ENCODE measurements at places on chromosomes 1 and 21. TPM values are rescaled to one million over a fixed set of nuclear protein-coding genes. Genes with fewer than 3 reads are reported as not detected.

DNA sequence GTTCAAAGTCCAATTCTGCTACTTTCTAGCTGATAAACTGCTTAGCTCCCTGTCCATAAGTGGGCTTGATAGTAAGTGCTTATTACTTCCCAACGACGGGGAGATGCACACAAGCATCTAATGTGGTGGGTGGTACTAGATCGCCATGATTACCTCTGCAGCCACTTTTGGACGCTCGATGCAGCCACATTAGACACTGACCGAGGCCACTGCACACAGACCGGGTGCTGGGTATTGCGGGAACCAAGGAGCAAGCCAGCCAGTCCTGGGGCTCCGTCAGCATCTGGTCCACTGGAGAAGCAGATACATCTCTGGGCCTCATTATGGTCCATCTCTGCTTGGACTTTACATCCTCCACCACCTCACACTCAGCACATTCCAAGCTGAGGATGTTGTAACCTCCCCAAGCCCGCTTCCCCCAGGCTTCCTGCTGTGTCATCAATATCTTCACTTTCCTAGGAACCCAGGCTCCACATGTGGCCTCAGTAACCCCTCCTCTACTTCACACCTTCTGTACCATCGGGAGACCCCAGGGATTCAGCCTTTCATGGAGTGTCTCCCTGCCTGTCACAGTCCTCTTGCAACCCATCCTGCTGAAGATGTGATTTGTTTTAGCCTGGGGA is 48.2 kb downstream of the RHOU start:
- no peaks in the 10 kb centered on the region for H3K27me3 ChIP-seq
- no peak overlapping the region for H3K4me3 ChIP-seq
- peak; percentile 92 for DNase-seq
- H3K4me1 ChIP-seq = peaks cover 33% of the 10 kb centered on the region
- peak overlapping the region; percentile 91 for H3K27ac ChIP-seq

GRCh38 chr1:229582011-229582694 is 23.6 kb upstream of the ABCB10 start:
- no peaks in the 10 kb centered on the region for H3K36me3 ChIP-seq
- no peak overlapping the region for H3K4me3 ChIP-seq
- no peak for DNase-seq
- H3K27ac ChIP-seq = no peak overlapping the region
- no peaks in the 10 kb centered on the region for H3K27me3 ChIP-seq

GRCh38 chr1:29756085-29756484 is 519.8 kb downstream of the PTPRU start:
- no peak overlapping the region for H3K27ac ChIP-seq
- H3K27me3 ChIP-seq = no peaks in the 10 kb centered on the region
- peaks cover 45% of the 10 kb centered on the region for H3K4me1 ChIP-seq

GRCh38 chr1:57131257-57131656 is 165.4 kb upstream of the C8B start:
- no peak for DNase-seq
- H3K27ac ChIP-seq = no peak overlapping the region
- no peaks in the 10 kb centered on the region for H3K4me1 ChIP-seq
- peaks cover 7% of the 10 kb centered on the region for H3K36me3 ChIP-seq

DNA sequence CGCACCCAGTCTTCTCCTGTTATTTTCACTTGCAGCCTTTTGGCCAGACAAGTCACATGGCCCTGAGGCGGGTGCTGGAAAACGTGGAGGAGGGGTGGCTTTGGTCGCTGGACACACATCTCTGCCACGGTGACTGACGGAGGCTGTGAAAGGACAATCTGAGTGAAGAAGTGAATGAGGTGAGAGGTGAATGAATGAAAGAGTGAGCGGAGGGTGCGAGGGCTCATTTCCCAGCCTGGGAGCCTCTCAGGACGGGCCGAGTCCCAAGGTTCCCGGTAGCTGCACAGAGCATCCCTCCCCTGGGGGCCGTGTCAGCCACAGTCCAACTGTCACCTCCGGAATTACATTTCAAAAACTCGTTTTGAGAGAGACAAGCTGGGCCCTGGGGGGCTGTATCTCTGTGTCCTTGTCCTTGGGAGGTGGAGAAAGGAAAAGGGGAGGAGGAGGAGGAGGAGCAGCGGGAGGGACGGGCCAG is 89.6 kb downstream of the UBIAD1 start:
- H3K27me3 ChIP-seq = peaks cover 4% of the 10 kb centered on the region
- no peak overlapping the region for H3K4me3 ChIP-seq
- peaks cover 10% of the 10 kb centered on the region for H3K4me1 ChIP-seq
- DNase-seq = no peak
- H3K27ac ChIP-seq = no peak overlapping the region

DNA sequence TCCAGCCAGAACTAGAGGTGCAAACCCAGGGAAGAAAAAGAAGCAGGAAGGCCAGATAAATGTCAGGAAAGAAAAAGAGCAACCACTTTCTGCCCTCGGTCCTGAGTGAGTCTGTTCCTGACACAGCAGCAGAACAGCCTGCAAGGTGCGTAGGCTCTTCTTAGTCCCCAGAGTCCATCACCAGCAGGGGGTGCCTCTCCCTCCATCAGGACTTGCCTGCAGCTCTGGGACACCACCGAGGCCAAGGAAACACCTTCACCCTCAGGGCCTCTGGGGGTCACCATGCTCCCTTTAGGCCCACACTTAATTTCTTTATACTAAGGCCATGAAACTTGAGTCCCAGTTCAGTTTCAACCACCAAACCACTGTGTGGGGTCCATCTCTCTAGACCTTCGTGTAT is 43.7 kb upstream of the NFASC start:
- no peak for DNase-seq
- H3K36me3 ChIP-seq = no peaks in the 10 kb centered on the region
- no peak overlapping the region for H3K4me3 ChIP-seq

DNA sequence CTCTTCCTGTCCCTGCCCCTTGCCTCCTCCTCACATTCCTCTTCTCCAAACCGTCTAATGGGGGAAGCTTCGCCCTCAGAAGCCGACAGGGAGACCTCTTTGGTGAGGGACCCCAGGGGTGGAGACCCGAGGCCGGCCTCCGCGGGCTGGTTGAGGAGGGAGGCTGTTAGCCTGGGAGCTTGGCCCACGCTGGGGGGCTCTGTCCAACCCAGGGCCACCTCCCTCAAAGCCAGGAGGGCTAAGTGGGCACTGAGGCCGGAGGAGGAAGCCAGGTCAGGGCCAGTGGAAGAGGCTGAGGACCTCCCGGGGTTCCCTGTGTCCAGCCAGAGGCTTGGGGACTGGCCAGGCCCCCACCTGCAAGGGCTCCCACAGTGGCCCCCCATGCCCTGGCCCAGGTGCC is 5.3 kb downstream of the GABRD start:
- DNase-seq = no peak
- no peaks in the 10 kb centered on the region for H3K36me3 ChIP-seq
- peaks cover 25% of the 10 kb centered on the region for H3K27me3 ChIP-seq
- H3K27ac ChIP-seq = no peak overlapping the region

DNA sequence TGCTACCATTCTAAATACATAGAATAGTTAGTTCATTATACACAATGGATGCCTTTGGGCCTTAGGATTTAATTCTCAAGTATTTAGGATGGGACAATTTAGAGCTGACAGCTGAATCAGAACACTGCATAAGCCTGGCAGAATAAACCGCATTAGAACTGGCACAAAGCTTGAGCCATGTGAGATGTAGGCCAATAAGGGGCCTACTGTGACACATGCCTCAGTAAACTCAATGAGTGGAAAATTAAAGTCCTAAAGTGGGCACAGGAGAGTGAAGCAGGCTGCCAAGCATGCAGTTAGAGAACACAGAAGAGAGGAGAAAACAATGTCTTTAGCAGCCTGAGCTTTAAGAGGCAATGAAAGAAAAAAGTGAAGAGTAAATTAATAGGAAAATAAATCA is 24.3 kb downstream of the SCYL3 start:
- H3K36me3 ChIP-seq = peaks cover 80% of the 10 kb centered on the region
- no peaks in the 10 kb centered on the region for H3K27me3 ChIP-seq
- no peak overlapping the region for H3K4me3 ChIP-seq
- no peak for DNase-seq

- DNase-seq = peak; percentile 39
- peak overlapping the region; percentile 66 for H3K27ac ChIP-seq
- peaks cover 12% of the 10 kb centered on the region for H3K4me1 ChIP-seq
- H3K4me3 ChIP-seq = peak overlapping the region; percentile 36
- H3K27me3 ChIP-seq = no peaks in the 10 kb centered on the region
Measured at GRCh38 chr1:111618961-111619634, 491 bp upstream of the RAP1A start.

DNA sequence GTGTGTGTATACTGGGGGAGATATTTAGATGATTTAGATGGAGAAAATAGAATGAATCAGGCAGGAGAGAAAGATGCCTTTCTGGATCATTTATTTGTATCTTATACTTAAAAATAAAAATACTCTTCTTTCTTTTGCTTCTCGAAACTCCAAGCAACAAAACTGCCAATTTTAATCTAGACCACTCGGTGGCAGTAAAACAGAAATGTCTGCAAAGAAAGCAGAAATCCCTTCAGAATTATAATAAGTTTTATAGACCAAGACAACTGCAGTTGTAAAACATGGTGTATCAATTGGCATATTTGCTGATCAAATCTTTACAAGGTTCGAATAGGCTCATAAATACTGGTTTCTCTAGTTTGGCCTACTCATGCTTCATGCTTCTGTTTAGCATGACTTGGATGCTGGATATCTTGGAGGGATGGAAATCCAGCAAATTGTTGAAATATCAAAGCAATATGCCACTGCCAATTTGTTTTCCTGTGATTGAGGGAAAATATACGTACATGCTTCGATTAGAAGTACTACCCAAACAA is 15.1 kb upstream of the C1orf87 start:
- no peak overlapping the region for H3K27ac ChIP-seq
- no peak for DNase-seq
- H3K27me3 ChIP-seq = no peaks in the 10 kb centered on the region
- H3K4me3 ChIP-seq = no peak overlapping the region
- H3K36me3 ChIP-seq = no peaks in the 10 kb centered on the region
- H3K4me1 ChIP-seq = no peaks in the 10 kb centered on the region

GRCh38 chr1:100736324-100736723 is 16.8 kb downstream of the VCAM1 start:
- H3K27me3 ChIP-seq = no peaks in the 10 kb centered on the region
- H3K36me3 ChIP-seq = peaks cover 3% of the 10 kb centered on the region
- no peak overlapping the region for H3K27ac ChIP-seq
- H3K4me3 ChIP-seq = no peak overlapping the region

- no peaks in the 10 kb centered on the region for H3K36me3 ChIP-seq
- H3K27ac ChIP-seq = peak overlapping the region; percentile 10
- DNase-seq = peak; percentile 86
- peaks cover 36% of the 10 kb centered on the region for H3K4me1 ChIP-seq
- H3K4me3 ChIP-seq = no peak overlapping the region
Measured at GRCh38 chr1:181126871-181127587, 38.5 kb downstream of the IER5 start.

- H3K27ac ChIP-seq = no peak overlapping the region
- H3K4me3 ChIP-seq = no peak overlapping the region
- no peaks in the 10 kb centered on the region for H3K27me3 ChIP-seq
- DNase-seq = no peak
Measured at GRCh38 chr1:195754303-195754702, 853.9 kb downstream of the KCNT2 start.

DNA sequence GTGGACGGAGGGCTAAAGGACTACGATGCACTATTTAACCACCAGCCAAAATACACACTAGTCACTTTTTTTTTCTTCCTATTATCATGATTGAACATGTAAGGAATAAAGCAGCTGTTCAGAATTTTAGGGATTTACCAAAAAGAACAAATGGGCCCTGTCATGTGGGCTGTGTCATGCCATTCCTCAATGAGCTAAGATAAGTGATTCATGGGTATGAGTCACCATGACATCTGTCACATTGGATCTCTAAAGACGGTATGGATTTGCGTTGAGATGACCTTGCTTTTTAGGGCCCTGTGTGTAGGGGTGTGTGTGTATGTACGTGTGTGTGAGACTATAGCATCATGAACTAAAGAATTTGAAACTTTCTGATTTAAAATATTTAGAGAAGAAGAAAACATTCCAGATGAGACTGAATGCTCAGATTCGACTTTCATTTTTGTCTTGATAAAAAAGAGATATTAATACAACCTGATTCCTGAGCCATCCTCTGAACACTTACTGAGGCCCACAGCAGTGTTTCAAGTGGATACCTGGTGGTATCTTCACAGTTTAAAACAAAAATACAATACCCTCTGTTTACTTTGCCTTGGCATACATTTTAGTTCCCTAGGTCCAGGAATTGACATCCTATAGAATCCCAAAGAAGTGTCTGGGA is 246.1 kb upstream of the DUSP10 start:
- H3K4me1 ChIP-seq = no peaks in the 10 kb centered on the region
- no peak overlapping the region for H3K4me3 ChIP-seq

- H3K4me3 ChIP-seq = peak overlapping the region; percentile 60
- no peaks in the 10 kb centered on the region for H3K27me3 ChIP-seq
- H3K4me1 ChIP-seq = peaks cover 49% of the 10 kb centered on the region
- H3K27ac ChIP-seq = peak overlapping the region; percentile 82
- no peak for DNase-seq
- H3K36me3 ChIP-seq = peaks cover 3% of the 10 kb centered on the region
Measured at GRCh38 chr1:153536671-153537375, 1.0 kb upstream of the S100A6 start.

DNA sequence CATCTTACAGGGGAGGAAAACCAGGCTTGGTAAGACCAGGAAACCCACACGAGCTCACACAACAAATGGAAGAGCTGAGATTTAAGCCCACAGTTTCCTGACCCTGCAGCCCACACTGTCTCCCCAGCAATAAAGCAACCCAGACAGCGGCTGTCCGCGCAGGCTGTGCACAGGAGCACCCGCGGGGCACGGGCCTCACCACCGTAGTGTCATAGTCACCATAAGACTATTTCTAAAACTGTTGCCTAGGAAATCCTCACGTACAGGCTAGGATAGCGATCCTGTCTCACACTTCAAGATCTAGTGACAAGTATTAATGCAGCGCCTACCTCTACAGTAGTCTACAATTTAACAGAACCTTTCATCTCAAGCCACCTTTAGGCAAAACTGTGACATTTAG is 54.0 kb upstream of the SYT6 start:
- H3K36me3 ChIP-seq = no peaks in the 10 kb centered on the region
- H3K4me1 ChIP-seq = no peaks in the 10 kb centered on the region
- no peak overlapping the region for H3K4me3 ChIP-seq
- H3K27me3 ChIP-seq = peaks cover 5% of the 10 kb centered on the region

SMIM12 gene
- polyA plus RNA-seq = 31.3 TPM

RAB13 gene
- polyA plus RNA-seq = 110 TPM

PLXNA2 gene
- polyA plus RNA-seq = 11.7 TPM

GBP4 gene
- polyA plus RNA-seq = 8.9 TPM

CNIH3 gene
- 2.1 TPM for polyA plus RNA-seq

OR2T2 gene
- not detected for polyA plus RNA-seq

CNTN2 gene
- 1.2 TPM for polyA plus RNA-seq

LMX1A gene
- polyA plus RNA-seq = 1.3 TPM

CD101 gene
- polyA plus RNA-seq = 4.6 TPM

OR2L2 gene
- polyA plus RNA-seq = 0.52 TPM

CAPN8 gene
- 8.7 TPM for polyA plus RNA-seq

AKNAD1 gene
- 0.06 TPM for polyA plus RNA-seq

FAAH gene
- polyA plus RNA-seq = 23.1 TPM

AADACL4 gene
- polyA plus RNA-seq = not detected

HSD3B2 gene
- polyA plus RNA-seq = 0.72 TPM

LHX8 gene
- not detected for polyA plus RNA-seq

Measured in large intestine (tissue), 12 donors.